ENCODE measurements at places on chromosomes 11 and 22.

GRCh38 chr11:24900514-24900913 is 403.7 kb downstream of the LUZP2 start:
- peak; percentile 36 for DNase-seq

DNA sequence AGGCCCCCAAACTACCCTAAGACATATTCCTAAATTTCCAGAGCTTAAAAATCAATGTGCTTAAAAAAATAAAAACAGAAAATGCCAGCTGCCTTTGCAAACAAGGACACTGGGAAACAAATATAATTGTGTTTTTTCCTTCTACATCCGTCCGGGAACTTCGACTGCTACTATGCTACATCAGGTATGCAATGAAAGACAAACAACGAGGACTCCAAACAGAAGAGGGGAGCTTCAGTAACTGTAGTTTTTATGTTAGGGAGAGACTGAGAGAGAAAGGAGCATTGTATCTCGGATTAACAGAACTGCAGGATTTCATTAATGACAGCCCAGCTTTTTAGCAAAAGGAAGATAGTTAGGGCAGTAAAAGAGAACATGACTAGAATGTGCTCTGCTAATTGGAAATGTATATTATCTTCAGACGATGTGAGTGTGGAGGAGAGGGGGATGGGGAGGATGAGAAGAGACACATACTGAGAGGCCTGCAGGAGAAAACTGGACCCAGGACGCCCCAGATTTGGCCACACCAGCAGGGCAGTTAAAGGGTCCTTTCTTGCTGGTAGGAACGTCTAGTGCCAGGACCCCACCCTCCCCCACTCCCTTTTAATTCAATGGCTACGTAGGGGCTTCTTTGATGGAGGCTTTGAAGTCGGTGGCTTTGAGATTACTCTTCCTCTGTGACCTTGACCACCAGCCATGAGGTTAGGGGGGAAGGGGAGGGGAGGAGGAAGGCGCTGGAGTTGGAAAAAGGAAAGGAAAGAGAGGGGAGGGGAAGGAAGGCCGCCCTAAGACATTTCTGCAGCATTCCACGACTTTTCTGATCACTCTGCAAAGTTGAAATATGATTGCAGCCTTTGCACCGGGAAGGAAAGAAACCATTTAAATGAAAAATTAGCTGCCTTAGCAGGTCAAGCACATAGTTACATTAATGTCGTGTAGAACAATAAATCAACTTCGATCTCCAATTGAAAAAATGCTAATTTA is 187.1 kb downstream of the BLID start:
- DNase-seq, result no peak

DNA sequence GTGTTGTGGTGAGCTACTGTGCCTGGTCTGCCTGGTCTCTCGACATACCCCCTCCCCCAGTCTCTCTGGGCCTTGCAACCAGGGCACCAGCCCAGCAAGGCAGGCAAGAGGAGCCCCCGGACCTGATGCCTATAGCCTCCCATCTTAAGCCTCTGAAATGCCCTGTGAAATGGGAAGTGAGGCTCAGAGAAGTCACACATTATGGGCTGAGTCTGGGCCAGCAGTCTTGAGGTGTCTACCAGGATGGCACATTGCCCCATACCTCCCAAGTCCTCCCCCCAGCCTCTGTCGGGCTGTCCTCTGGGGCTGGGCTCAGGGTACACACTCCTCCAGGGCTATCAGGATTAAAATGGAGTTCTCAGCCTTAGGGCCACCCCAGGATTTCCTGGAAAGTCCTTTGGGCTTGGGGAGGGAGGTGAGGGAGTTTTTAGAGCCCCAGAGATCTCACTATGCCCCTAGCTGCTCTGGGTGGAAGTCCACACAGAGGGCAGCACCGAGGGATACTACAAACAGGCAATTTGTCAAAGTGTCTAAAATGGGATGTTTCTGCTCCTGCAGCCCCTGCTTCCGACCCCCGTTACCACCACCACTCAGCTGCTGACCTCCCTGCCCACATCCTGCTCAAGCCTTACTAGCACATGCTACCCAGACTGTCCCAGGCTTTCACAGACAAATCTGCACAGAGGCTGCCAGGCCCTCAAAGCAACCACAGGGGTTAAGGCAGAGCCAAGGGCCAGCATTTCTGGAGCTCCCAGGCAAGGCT is 3.1 kb upstream of the SH3BP1 start:
- DNase-seq, result peak; percentile 56

DNA sequence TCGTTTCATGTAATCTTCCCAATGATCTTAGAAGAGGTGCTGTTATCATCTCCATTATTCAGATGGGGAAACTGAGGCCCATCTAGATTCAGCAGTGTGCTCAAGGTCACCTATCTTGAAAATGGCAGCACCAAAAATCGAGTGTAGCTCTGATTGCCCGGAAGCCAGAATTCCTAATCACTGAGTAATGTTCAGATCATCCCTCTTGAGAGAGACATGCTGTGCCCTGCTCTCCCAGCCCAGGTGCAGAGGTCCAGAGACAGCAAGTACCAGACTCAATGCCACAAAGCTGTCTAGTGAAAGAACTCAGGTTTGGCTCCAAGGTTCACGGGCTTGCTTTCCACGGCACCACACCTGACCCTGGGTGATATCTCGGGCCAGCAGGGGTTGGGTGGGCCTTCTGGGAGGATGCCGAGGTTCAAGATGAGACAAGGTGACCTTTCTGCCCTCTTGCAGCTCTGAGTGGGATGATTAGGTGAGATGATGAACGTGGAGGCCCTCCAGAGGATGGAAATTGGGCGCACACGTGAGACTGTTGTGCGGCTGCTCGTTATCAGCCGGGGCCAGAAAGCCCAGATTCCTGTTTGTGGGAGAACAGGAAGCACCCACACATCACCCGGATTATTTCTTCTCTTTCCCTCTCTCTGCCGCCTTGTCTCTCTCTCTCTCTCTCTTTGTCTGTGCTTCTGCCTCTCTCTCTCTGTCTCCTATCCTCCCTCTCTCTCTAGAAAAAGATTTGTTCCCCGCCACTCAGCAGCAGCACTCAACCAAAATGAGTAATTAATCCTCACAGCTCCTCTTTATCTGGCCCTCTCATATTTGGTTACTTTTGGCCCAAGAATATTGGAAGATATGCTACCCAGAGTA is 19.0 kb upstream of the RASD2 start:
- DNase-seq, result peak; percentile 27

DNA sequence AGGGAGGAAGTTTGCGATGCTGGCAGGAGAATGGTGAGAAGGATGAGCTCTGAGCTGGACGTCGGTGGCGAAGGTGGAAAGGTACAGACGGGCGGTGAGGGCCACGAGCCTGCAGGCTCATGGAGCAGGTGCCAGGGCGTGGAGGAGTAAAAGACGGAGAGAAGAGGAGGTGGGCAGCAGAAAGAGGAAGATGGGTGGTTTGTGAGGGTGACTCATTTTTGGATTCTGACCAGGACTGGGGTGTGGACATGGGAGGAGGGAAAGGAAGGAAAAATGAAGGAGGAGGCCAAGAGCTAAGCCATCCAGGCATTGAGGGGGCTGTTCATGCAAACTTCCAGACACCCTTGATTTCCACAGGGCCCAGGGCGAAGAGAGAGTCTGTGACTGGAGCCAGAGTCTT is 3.5 kb downstream of the ZDHHC24 start:
- no peak for DNase-seq

- DNase-seq, result no peak
Observed at GRCh38 chr11:134349109-134349801, 17.5 kb downstream of the GLB1L2 start.

DNA sequence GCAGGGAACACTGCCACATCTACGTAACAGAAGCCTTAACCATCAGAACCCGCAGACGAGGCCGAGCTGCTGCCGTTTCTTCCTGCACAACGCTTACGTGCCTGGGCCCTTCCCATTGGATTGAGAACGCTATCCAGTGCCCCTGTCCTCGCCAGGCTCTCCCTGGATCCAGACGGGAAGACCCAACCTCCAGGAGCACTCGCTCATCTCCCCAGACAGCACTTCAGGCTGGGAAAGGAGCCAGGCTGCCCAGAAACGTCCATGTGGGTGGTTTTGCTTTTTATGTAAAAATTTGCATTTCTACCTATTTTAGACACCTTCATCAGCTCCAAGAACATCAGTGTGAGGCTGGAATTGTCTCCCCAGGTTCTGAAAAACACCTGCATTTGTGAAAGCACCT is 7.3 kb upstream of the CRYBB3 start:
- DNase-seq, result no peak

DNA sequence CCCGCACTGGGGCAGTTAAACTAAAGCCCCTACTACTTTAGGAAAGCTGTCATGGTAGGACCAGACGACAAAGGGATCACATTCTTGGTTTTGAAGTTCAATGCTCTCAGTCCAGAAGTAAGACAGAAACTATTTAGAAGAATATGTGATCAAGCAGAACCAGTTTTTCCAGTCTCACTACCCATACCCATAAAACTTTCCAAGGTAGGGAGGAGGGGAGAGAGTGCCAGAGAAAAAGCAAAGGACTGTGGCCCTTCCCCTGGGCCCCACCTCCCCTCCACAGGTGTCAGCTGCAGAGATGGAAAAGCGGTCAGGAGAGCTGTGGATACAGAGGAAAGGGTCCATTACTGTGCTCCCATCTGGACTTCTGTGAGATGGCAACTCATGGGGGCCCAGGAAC is 587.1 kb downstream of the SOX6 start:
- no peak for DNase-seq

DNA sequence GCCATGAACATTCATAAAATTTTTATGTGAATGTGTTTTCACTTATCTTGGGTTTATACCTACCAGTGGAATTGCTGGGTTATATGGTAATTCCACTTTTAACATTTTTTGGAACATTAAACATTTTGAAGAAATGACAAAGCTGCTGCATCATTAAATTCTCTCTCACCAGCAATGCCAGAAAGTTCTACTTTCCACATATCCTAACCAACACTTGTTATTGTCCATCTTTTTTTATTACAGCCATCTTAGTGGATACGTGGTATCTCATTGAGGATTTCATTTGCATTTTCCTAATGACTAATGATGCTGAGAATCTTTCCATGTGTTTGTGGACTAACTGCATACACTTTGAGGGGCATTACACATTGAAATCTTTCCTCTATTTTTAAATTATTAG is 122.6 kb downstream of the SIK3 start:
- DNase-seq, result no peak

- DNase-seq, result no peak
Observed at GRCh38 chr11:10648871-10649270, 44.7 kb downstream of the IRAG1 start.

- no peak for DNase-seq
Observed at GRCh38 chr22:33397381-33397907, 339.3 kb upstream of the SYN3 start.

- peak; percentile 68 for DNase-seq
Observed at GRCh38 chr22:42080287-42080686, 787 bp downstream of the SMDT1 start.

GRCh38 chr22:40628354-40629042 is 8.0 kb downstream of the MRTFA start:
- peak; percentile 22 for DNase-seq

DNA sequence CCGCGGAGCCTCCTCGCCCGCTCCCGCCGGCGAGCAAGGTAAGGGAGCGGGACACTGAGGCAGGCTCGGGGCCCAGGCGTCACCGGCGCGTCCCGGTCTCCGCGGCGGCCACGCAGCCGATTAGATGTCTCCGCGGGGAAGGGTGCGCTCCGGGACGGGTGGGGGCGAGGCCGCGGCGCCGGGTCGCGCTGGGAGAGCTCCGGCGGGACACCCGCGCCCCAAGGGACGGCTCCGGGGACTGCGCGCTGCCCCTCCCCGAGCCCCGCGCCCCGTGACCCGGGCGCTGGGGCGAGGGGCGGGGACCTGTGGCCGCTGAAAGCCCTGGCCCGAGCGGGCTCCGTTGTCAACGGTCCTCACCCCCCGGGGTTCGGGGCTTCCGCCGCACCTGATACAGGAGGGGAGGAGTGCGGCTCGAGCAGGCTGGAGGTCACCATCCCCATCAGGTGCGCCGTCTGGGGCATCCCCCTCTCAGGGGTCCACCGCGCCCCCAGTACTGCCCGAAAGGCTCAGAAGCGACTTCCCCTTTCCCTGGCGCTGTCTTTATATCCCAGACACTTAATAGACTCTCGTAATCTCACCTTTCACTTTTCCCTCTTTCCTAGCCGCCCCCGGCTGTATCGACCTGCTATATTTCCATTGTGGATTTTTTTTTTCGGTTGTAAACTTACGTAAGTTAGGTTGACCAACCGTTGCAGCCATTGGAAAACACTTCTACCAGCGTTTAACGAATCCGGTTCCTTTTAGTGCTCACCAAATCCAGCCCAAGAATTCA is 573 bp downstream of the PPFIA1 start:
- peak; percentile 91 for DNase-seq

- no peak for DNase-seq
Observed at GRCh38 chr11:65625628-65626342, 10.2 kb downstream of the PCNX3 start.

- no peak for DNase-seq
Observed at GRCh38 chr11:13637125-13638069, 31.1 kb upstream of the FAR1 start.

- no peak for DNase-seq
Observed at GRCh38 chr22:24077416-24077815, 66.3 kb downstream of the CABIN1 start.

- peak; percentile 3 for DNase-seq
Observed at GRCh38 chr11:105907319-105907718, 114.7 kb downstream of the MSANTD4 start.

- no peak for DNase-seq
Observed at GRCh38 chr11:34629711-34630110, 8.8 kb downstream of the EHF start.

DNA sequence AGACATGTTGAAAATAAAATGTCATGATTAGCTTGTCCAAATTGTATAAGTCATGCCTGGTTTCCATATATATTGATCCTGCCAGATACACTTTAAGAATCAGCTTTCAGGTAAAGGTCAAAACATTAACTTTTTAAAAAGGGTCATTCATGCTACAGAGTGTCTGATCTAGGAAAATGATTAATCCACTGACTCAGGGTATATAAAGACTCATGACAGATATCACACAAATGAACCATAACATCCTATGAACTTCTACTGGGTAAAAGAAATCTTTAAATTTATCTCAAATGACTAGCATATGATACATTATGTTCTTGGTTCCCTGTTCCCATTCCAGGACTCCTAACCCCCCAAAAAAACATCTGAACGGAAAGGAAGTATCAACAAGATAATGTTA is 11.7 kb downstream of the MRTFA start:
- no peak for DNase-seq

- no peak for DNase-seq
Observed at GRCh38 chr11:76263166-76263565, 56.9 kb upstream of the WNT11 start.

- DNase-seq, result no peak
Observed at GRCh38 chr11:74699615-74700396, 31.4 kb downstream of the CHRDL2 start.

- DNase-seq, result no peak
Observed at GRCh38 chr11:6962673-6963072, 36.4 kb downstream of the ZNF215 start.

GRCh38 chr11:62682518-62682917 is 3.6 kb upstream of the UBXN1 start:
- no peak for DNase-seq

- no peak for DNase-seq
Observed at GRCh38 chr11:101458161-101458560, 125.6 kb downstream of the TRPC6 start.
